Spleen (tissue), 13 donors: ENCODE measurements at places on chromosomes 6 and 20. TPM values are rescaled to one million over a fixed set of nuclear protein-coding genes. Genes with fewer than 3 reads are reported as not detected.

VNN1 gene
- 2.3 TPM for polyA plus RNA-seq

PPP1R14C gene
- polyA plus RNA-seq = 0.13 TPM

CST5 gene
- polyA plus RNA-seq = not detected

BMP5 gene
- not detected for polyA plus RNA-seq

LY6G6C gene
- polyA plus RNA-seq = not detected

LRRN4 gene
- not detected for polyA plus RNA-seq

SNRPB2 gene
- 66.2 TPM for polyA plus RNA-seq

RGS17 gene
- polyA plus RNA-seq = 0.03 TPM

TULP1 gene
- 0.03 TPM for polyA plus RNA-seq

CLPSL2 gene
- polyA plus RNA-seq = not detected

RAMACL gene
- polyA plus RNA-seq = 0.26 TPM

RBPJL gene
- 0.05 TPM for polyA plus RNA-seq

BTNL2 gene
- not detected for polyA plus RNA-seq

GINS1 gene
- polyA plus RNA-seq = 2.9 TPM

PRR18 gene
- polyA plus RNA-seq = not detected

NKAPL gene
- 1.4 TPM for polyA plus RNA-seq

GPR6 gene
- not detected for polyA plus RNA-seq

CRISP3 gene
- polyA plus RNA-seq = 1.6 TPM

GCNT2 gene
- 2.4 TPM for polyA plus RNA-seq

GRM1 gene
- 0.02 TPM for polyA plus RNA-seq

SNPH gene
- 1.8 TPM for polyA plus RNA-seq

SLC12A5 gene
- polyA plus RNA-seq = 4.1 TPM

ADTRP gene
- 2.0 TPM for polyA plus RNA-seq

DEFB124 gene
- polyA plus RNA-seq = 0.24 TPM

UBE3D gene
- polyA plus RNA-seq = 5.8 TPM

RALGAPB gene
- 6.8 TPM for polyA plus RNA-seq

AVP gene
- not detected for polyA plus RNA-seq

EEF1A2 gene
- polyA plus RNA-seq = 0.48 TPM

HUS1B gene
- 0.06 TPM for polyA plus RNA-seq

NUP153 gene
- polyA plus RNA-seq = 11.7 TPM

SAPCD1 gene
- polyA plus RNA-seq = 8.3 TPM

WFDC10A gene
- polyA plus RNA-seq = not detected

JPH2 gene
- 2.7 TPM for polyA plus RNA-seq

MOG gene
- polyA plus RNA-seq = not detected

DLL1 gene
- polyA plus RNA-seq = 15.0 TPM

STX11 gene
- polyA plus RNA-seq = 5.9 TPM
